Central memory CD4-positive, alpha-beta T cell (primary cell): ENCODE measurements at places on chromosomes 3 and 15.

- no peak for DNase-seq
Observed at GRCh38 chr3:39135170-39135805, 18.1 kb downstream of the CSRNP1 start.

GRCh38 chr3:119809249-119810017 lies 27.5 kb downstream of the NR1I2 start:
- DNase-seq, result no peak

DNA sequence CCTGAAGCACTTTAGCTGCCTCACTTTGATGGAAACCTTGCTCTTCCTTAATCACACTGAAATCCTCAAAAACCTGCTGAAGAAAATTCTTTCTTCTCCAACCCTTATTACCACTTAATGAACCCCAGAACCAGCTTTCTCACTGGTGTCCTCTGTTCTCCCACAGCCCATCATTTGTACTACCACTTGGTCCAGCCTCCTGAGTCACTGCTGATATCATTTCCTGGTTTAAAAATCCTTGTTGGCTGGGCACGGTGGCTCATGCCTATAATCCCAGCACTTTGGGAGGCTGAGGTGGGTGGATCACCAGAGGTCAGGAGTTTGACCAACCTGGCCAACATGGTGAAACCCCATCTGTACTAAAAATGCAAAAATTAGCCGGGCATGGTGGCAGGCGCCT lies 418.6 kb upstream of the KCNMB2 start:
- no peak for DNase-seq

- DNase-seq, result no peak
Observed at GRCh38 chr3:54599716-54600115, 328.1 kb downstream of the LRTM1 start.

- no peak for DNase-seq
Observed at GRCh38 chr3:195172896-195173295, 98.1 kb downstream of the XXYLT1 start.

- no peak for DNase-seq
Observed at GRCh38 chr3:76096036-76096435, 310.7 kb upstream of the ZNF717 start.

- DNase-seq, result no peak
Observed at GRCh38 chr3:117184574-117184973, 475.0 kb downstream of the TUSC7 start.

DNA sequence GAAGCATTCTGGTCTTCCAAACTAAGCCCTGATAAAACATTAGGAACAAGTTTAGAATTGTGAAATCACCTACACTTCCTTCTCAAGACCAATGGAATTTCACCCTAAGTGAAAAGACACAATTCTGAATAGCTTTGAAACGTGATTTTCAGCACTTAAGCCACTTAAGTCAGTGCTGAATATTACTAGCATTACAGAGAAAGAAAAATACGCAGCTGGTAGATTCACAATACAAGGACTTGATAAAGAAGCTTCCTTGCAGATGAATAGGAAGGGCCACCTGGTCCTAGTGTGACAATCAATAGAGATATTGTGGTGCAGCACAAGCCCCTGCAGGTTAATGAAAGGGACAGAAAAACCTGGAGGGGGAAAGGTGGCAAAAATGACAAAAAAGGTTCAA lies 353.1 kb upstream of the ALCAM start:
- DNase-seq, result no peak
